ENCODE measurements at places on chromosomes 7 and 10. TPM values are rescaled to one million over a fixed set of nuclear protein-coding genes. Genes with fewer than 3 reads are reported as not detected.

SPDYE2 gene
- not detected for polyA plus RNA-seq

RBM20 gene
- not detected for polyA plus RNA-seq

ANXA8L1 gene
- polyA plus RNA-seq = 0.17 TPM

EN2 gene
- polyA plus RNA-seq = not detected

HMX2 gene
- polyA plus RNA-seq = not detected

GRCh38 chr10:115628616-115629015, 535.5 kb downstream of the ATRNL1 start:
- no peak overlapping the region for H3K27ac ChIP-seq
- no peaks in the 10 kb centered on the region for H3K4me1 ChIP-seq
- H3K27me3 ChIP-seq = no peaks in the 10 kb centered on the region

- H3K27me3 ChIP-seq = no peaks in the 10 kb centered on the region
- no peaks in the 10 kb centered on the region for H3K4me1 ChIP-seq
- H3K4me3 ChIP-seq = no peak overlapping the region
- no peak for DNase-seq
- H3K27ac ChIP-seq = no peak overlapping the region
Observed at GRCh38 chr7:103717574-103717973, 271.6 kb upstream of the SLC26A5 start.

DNA sequence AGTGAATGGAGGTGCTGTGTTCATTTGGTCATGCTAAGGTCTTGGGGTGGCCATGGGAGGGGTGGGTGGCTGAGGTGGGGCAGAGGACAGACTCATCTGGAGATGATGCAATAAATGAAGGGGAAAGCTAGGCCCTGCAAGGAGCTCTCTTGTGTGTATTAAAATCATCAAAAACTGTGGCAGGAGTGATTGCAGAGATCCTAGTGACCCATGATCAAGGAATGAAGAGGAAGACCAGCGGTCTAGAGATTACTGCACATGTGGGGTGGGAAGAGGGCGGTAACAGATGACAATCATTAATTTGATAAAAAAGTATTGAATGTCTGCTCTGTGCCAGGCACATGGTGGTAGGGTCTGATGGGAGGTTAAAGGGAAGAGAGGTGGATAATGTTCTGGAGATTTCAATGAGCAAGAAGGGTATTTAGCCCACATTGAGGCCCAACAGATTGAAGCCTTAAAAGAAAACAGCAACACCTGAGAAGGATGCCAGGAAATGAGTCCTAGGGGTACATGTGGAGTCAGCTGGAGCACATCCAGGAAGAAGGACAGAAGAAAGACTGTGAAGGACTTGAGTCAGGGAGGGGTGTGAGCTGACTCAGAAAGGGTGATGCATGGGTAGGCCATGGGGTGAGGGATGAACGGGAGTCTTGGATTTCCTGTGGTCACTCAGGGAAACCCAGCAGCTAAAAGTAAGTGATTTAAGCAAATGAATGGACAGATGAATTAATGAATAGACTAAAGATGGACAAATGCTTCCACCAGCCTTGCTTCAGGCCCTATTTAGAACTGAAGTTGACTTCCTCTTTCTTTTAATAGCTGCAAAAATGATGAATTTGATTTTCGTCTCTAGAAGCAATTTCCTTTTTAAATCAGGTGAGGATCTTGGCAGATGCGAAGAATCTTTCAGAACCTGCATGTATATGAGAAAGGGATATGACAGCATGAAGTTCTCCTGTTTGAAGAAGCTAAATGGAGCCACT, 83.1 kb upstream of the IGFBP3 start:
- H3K27me3 ChIP-seq = no peaks in the 10 kb centered on the region
- no peaks in the 10 kb centered on the region for H3K36me3 ChIP-seq
- DNase-seq = no peak
- H3K4me1 ChIP-seq = no peaks in the 10 kb centered on the region

DNA sequence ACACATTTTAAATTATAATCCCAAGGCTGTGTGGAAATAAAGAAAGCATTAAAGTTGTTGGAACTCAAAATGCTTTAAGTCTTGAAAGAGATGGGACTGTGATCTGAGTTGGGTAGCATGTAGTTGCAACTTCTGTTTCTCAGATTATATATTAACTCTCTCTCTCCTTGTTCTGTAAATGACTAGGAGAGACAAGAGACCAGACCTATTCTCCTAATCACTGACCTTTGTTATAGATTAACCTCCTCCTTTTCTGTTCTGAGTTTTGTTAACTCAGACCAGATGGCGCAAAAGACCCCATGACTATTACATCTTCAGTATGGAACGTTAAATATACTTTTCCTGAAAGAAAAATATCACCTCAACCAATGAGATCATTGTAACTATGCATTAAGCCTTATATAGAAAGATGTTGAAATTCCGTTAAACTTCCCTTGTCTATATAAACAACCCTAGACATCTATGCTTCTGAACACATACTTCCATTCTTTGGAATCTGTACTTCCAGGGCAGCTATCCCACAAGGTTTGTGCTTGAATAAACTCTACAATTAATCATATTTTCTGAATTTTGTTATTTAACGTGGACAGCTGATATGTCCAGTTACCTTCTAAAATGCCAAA, 143.5 kb upstream of the TRIM24 start:
- no peaks in the 10 kb centered on the region for H3K36me3 ChIP-seq
- no peaks in the 10 kb centered on the region for H3K4me1 ChIP-seq
- H3K27ac ChIP-seq = no peak overlapping the region
- no peak for DNase-seq

- H3K36me3 ChIP-seq = peaks cover 6% of the 10 kb centered on the region
- peaks cover 39% of the 10 kb centered on the region for H3K4me1 ChIP-seq
- peak overlapping the region; percentile 89 for H3K4me3 ChIP-seq
- no peaks in the 10 kb centered on the region for H3K27me3 ChIP-seq
Observed at GRCh38 chr7:28178599-28178998, 2.0 kb downstream of the JAZF1 start.

DNA sequence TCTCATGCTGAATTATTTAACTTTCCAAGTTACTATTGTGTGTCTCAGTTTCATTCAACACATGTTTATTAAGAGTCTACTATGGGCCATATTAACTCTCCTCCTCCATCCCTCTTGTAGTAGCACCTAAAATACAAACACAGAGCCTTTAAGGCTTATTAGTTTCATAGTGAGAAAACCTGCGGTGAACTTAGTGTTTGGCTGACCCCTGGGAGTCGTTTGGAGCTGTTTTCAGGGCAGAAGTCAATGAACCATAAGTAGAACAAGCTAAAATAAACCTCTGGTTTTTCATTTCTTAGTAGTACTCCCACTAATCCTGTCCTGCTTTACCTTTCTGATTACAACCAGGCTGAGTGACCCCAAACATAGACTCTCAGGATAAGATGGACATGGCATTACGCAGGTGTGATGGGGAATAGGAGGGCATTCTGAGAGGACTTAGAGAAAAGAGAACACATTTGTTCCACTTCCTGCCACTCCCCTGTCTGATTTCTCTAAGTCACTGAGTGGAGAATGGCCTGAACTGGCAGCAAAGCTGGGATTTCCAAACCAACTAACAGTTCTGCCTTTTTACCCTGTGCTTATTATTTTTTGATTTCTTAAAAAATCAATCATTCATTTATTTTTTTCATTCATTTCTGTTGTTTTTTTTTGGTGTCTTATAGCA, 74.5 kb downstream of the LRMDA start:
- no peaks in the 10 kb centered on the region for H3K27me3 ChIP-seq
- H3K27ac ChIP-seq = peak overlapping the region; percentile 58
- H3K4me1 ChIP-seq = peaks cover 37% of the 10 kb centered on the region
- no peak overlapping the region for H3K4me3 ChIP-seq
- DNase-seq = peak; percentile 49

All from CD14-positive monocyte (primary cell).